ENCODE measurements at places on chromosomes 12 and 14. TPM values are rescaled to one million over a fixed set of nuclear protein-coding genes. Genes with fewer than 3 reads are reported as not detected.

FOXN4 gene
- not detected for total RNA-seq

DNA sequence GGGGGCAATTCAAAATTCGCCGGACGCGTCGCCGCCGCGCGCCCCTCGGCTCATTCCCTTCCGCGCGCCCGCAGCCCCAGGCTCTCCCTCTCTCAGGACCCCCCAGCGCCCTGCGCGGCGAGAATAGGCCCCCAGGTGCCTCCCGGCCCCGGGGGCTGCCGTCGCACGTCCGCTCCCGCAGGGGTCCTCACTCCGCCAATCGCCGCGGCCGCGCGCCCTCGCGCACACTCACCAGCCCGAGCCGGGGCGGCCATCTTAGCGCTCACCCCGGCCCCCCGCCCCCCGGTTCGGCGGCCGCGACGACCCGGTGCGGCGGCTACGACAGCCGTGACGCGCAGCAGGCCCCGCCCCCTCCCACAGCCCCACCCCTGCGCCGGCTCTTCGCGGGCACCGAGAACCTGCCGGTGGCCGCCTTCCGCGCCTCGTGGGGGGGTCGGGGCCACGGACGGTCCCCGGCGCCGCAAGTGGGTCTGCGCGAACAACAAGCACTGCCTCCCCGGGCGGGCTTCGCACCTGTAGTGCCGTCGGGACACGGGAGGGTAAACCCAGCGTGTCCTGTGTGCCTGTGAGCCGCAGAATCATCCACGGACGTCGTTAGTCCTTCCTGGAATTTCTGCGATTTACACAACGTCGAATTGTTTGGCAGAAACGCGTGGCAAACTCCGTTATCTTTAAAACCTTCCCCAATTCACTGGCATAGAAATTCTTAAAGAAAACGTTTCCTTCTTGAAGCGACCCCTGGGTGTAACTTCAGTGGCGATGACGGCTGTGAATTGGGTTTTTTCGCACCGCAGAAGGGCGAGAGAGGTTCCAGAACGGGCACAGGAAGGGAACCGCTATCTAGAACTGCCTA, 2.5 kb downstream of the USP44 start:
- peak; percentile 64 for DNase-seq

GRCh38 chr14:33987565-33988080, 36.7 kb upstream of the EGLN3 start:
- DNase-seq: no peak

- DNase-seq: no peak
These were observed 121.0 kb upstream of the VRK1 start for GRCh38 chr14:96676166-96676565.

DNA sequence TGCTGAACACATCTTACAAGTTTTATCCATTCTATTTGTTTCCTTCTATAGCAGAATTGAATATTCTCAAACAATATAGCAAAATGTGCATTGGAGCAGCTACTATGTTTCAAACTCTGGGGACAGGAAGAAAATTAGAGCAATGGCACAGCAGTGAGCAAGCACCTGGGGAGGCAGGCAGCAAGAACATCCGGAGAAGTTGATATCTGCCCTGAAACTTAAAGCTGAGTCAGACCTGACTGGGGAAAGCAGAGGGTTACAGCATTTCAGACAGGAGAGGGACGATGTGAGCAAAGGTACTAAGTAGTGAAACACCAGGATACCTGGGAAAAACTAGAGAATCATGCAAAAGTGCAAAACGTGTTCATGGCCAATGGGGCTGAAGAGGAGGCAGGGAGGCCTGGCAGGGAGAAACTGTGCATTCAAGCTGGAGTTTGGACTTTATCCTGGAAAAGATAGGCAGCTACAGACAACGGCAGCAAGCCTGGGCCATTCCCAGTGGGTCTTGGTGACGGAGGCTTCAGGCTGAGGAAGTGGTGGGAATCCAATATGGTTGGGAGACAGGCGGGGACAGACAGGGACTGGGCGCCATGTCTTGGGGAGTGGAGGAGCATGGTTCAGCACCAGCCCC, 118.0 kb upstream of the CDKN3 start:
- no peak for DNase-seq
